ENCODE measurements at places on chromosomes 7 and 10. TPM values are rescaled to one million over a fixed set of nuclear protein-coding genes. Genes with fewer than 3 reads are reported as not detected.

DNA sequence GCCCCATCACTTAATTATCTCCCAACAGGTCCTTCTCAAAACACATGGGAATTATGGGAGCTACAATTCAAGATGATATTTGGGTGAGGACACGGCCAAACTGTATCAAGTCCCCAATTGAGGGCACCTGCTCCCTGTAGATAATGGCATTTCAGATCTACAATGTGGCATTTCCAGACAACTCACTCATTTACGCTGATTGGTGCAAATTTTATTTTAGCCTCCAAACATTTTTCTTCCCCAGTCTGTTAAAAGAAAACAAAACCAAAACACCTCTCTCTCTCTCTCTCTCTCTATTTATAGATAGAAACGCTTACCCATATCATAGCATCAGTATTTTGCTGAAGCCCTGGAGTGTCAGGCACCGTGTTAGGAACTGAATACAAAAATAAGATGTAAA, 148.7 kb upstream of the KLF6 start:
- DNase-seq, result no peak

DNA sequence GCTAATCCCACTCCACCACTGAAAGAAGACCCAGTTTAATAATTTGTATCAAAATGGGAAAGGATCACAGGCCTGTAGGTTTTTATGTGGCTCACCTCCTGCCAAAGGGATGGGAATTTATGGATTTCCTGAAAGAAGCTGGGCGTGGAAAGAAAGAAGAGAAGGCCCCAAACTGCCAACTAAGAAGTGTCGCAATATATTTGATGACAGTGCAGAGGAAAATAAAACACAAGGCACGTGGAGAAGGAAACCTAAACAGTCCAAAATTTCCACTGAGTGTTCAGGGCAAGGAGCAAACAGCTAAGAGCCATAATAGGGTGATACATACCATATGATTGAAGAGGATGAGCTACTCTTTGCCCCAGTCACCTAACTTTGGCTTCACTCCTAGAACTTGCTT, 667.2 kb downstream of the GATA3 start:
- no peak for DNase-seq

DNA sequence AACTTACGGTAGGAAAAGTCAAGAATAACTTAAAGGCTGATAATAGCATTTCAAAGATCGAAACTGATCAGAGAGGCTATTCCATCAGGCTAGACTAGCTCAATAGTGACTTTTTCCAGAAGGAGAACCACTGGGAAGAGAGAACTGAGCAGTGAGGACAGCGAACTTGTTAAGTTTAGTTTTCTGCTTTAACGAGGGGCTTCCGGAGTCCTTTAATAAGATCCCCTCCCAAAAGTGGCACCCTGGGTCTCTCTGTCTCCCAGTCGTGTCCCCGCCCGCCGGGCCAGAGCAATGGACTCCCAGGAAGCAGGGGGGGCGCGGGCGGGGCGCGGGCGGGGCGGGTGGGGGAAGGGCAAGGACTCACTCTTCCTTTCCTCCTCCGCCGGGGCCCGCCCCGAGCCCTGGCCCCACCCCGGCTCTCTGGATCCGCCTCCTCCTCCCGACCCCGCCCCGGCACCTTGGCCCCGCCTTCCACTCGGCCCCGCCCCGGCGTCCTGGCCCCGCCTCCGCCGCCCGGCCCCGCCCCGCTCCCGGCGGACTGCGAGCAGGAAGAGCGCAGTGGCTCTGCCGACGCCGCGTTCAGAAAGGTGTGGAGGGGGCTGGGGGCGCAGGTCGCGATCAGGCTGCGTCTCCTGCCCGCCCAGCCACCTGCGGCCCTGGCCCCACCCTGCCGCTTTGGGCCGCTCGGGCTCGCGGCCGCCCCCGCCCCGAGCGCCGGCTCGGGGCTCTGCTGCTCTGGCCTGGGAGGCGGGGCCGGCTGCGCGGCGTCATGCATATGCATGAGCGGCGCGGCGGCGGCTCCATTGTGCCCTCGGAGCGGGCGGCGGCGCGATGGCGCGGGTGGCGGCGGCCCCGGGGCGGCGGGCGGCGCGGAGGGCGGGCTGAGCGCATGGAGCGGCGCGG, at the start of gene ZMIZ2:
ZMIZ2 (plus strand) TSS at position 803 of the 903 bp plus-strand sequence. CDS start 7,403 bp downstream, outside the sequence.
- DNase-seq, result peak; percentile 89

DNA sequence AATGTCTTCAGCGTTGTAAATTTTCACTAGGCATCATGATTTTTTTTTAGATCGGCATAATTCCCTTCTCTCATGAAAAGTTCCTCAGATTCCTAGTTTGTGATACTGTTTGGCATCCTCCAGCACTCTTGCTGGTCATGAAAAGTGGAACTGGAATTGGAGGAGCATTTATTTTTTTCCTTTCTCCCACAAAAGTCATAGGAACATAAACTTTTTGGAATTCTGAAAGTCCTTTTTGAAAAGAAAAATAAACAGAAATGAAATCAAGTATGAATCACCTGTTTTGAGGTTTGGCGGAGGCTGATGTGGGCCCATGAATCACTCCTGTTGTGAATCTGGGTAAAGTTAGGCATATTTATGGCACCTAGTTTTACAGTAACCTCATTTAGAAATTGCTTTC, 17.7 kb downstream of the CACNB2 start:
- peak; percentile 77 for DNase-seq

- peak; percentile 96 for DNase-seq
Observed at GRCh38 chr7:84372155-84372621, 177.6 kb upstream of the SEMA3A start.

GRCh38 chr10:120451968-120452367, 5.1 kb upstream of the PLPP4 start:
- DNase-seq, result no peak

GRCh38 chr7:93245525-93246432, 13.6 kb downstream of the VPS50 start:
- peak; percentile 54 for DNase-seq

- DNase-seq, result peak; percentile 83
Observed at GRCh38 chr10:13743101-13743693, 156.4 kb downstream of the PRPF18 start.

DNA sequence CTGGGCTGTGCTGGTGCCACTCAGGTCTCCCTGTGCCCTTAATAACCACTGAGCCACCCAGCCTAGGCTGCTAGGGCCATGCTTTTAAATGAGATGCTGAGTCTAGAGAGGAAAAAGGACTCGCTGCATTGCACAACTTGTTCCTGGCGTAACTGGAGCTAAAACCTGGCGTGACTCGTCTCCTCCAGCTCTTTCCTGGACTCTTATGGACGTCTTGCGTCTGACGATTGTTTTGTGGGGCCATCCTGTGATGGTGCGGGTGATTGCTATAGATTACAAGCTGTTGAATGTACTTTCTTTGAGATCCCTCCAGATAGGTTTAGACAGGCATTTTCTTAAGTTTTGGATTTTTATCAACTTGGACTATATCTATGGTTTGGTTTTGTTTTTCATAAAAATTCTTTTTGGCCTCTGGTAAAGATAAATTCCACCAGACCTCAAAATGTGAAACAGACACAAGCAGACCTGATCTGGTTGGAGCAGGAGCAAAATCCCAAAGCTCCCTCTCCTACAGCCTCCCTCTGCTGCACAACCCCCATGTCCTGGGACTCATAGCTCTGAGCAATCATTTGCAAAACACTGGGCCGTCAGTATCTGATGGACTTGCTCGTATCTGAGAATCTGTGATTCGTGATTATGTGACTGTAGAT, 230.3 kb downstream of the ARHGAP12 start:
- peak; percentile 82 for DNase-seq

DNA sequence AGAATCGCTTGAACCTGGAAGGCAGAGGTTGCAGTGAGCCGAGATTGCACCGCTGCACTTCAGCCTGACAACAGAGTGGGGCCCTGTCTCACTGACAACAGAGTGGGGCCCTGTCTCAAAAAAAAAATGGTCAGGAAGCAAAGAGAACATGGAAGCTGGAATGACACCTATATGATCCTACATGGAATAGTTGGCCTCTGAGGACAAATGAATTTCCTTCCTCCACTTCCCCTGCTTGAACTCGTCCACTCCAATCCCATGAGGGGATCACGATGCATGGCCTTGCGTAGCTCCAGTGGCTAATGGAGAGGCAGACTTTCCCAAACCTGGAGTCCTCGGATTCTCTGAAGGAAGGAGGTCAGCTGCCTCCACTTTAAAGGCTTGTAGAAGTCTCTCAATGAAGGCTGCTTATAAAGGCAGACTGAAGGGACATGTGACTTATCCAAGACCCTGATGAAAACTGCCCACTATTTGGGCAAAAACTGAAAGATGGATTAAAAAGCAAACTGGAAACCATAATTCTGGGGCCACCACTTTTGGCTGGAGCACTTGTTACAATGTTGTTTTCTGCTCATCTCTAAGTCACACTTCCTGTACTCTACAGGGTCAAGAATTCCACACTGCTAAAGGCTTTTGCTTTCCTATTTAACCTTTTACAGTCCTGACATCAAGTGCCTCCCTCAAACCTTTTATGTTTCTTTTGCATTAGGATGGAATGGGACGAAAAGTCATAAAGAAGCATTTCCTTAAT, 214.6 kb downstream of the PRPF18 start:
- DNase-seq, result no peak

GRCh38 chr10:50260791-50261281, 9.5 kb upstream of the ASAH2 start:
- peak; percentile 7 for DNase-seq

DNA sequence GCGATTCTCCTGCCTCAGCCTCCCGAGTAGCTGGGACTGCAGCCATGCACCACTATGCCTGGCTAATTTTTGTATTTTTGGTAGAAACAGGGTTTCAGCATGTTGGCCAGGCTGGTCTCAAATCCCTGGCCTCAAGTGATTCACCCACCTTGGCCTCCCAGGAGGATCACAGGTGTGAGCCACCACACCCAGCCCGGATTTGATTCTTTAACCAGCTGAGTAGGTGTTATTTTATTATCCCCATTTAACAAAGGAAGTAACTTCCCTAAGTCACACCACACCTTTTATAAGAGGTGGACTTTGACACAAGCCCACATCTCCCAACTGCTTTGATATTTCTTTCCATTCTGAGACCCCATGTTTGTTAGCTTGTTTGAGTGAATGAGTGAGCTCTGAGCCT, 25.0 kb downstream of the SLC25A28 start:
- no peak for DNase-seq

- no peak for DNase-seq
Observed at GRCh38 chr10:6516929-6517284, 63.2 kb downstream of the PRKCQ start.

GRCh38 chr7:149883048-149883438, 9.3 kb downstream of the ATP6V0E2 start:
- no peak for DNase-seq

DNA sequence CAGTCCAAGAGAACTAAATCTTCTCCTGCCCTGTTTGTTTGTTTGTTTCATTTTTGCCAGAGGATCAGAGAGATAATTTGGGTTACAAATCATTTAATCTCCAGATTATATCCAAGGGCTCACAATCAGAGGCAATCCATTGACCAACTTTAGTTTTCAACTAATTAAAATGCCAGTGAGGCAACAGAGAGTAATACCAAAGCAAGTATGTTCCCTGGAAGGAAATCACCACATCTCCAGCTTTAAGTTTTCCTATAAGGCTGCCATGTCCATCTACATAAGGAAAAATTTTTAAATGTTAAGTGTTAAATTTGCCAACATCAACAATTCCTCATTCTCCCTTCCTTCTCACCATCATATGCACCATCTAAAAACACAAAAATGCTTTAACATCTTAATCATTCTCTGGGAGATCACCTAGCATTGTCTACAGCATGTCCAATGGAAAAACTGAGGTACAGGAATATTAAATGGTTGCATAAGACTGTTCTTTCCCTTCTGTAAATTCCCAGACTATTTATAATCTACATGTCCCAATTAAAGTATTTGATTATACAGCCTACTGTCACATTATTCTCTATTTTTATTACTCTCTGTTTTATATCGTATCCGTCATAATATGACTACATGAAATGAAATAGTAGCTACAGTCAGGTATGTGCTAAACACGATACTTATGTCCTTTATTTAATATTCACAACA, 14.1 kb downstream of the USP54 start:
- DNase-seq, result no peak

DNA sequence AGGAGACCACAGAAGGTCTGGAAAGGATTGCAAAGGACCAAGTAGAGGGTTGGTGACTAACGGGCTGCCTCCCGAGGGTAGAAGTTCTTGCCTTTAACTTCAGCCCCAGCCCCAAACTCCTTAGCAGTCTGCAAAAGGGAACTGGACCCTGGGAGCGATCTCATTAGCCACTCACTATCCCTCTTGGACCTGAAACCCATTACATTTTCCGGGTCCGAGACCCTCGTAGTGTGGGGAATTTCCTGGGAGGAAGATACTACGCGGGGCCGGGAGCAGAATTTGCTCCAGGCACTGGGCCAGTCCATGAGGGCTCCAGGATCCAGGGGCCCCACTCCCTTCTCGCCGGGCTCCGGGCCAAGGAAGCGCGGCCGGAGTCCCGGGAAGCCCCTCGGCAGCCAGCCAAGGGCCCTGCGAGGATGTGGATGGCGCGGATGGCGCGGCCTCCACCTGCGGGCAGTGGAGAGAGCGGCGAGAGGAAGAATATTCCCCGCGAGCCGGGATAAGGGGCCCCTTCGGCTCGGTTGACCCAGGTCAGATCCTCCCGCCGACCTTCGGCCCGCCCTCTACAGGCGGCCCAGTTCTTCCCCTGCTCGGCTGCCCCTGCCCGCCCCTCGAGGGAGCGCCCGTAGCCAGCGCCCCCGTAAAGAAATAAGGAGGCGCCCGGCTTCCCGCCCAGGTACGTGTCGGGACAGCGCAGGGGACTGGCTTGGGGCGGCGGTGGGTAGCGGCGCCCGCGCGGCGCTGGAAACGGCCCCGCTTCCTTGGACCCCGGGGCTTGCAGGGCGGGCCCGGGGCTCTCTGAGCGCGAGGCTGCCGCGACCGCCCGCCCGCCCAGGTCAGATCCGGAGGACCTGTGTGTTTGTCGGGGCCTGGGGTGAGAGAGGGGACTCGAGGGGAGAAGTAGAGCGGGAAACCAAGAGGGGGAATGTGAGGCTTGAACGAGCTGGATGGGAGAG, at the start of gene MYO3A:
MYO3A (plus strand) TSS at position 577 of the 956 bp plus-strand sequence. CDS start 17,882 bp downstream, outside the sequence.
- DNase-seq, result no peak

- no peak for DNase-seq
Observed at GRCh38 chr10:50982989-50983388, 91.3 kb upstream of the PRKG1 start.

PRR15 gene
- not detected for total RNA-seq

ASB10 gene
- not detected for total RNA-seq

USP6NL gene
- 11.0 TPM for total RNA-seq

IFIT1B gene
- total RNA-seq, result not detected

P4HA1 gene
- 124 TPM for total RNA-seq

IMPDH1 gene
- total RNA-seq, result 53.5 TPM

ANKRD7 gene
- total RNA-seq, result 3.6 TPM

PLXDC2 gene
- 4.0 TPM for total RNA-seq

Measured in LHCN-M2 (cell line).